ENCODE measurements at places on chromosomes 4 and X.

DNA sequence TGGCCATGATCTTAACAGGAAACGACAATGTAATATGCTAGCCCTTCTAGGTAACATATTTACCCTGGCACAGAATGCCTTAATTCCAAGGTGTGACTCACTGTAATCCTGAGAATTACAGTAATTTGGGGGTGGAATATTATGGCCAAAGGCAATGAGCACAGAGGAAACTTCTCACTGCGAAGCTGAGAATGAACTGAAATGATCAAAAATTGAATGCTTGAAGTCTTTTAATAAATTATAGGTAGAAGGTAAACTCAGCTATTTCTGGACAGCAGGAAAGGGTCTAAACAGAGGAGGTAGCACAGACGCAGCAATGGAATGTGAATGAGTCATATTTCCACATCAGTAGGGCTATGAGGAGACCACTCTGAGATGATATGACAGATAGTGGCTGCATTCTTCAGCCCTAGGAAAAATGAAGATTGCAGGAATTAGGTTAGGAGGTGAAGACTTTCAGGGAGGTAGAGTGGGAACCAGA lies 312.6 kb downstream of the PACRGL start:
- DNase-seq: no peak

DNA sequence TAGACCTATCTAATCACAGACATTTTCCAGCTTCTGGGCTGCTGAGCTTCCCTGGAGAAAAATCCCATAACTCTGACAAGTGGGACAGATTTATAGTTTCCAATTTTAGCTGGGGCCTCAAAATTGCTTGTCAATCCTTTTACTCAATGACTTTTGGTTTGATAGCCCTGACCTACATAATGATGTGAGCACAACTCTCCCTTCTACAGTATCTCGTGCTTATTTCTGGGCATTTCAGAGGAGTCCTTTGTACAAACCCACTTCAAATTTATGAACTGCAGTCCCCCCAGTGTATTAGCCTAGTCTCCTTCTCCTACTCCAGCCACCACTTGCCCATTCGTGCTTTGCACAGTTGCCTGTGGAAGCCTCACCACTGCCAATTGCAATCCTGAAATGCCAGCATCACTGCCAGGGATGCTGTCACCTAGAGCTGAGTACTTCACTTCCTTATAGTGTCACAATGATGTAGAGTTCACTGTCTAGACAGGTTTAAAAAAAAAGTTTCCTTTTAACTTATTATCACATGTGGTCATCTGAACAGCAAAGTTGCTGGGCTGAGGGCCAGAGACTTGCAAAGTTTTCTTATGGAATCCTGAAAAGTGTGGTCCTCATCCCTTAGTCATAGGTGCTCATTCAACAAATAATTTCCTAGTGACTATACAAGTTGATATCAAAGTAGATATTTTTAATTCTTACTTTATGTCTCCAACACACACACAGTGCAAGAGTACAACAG lies 21.2 kb downstream of the TRAM1L1 start:
- DNase-seq: no peak

DNA sequence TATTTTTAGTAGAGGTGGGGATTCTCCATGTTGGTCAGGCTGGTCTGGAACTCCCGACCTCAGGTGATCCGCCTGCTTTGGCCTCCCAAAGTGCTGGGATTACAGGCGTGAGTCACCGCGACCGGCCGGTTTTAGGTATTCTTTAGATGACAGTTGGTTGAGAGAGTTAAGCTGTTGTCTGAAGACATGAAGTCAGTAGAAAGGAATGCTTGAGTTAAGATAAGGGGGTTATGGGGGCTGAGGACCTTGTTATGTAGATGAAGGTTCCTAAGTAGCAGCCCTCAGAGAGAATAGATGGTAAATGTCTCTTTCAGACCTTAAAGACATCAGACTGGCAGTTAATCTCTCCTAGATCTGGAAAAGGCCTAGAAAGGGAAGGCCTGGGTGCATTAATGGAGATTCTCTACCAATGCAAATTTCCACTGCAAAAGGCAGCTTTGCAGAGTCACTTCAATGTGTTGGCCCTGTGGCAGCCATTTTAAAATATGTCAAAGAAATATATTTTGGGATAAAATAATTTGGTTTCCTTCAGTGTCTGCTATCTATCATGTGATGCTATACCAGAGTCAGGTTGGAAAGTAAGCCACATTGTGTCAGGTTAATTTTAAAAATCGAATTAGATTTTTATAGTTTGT lies 6.4 kb upstream of the ZNF674 start:
- no peak for DNase-seq

DNA sequence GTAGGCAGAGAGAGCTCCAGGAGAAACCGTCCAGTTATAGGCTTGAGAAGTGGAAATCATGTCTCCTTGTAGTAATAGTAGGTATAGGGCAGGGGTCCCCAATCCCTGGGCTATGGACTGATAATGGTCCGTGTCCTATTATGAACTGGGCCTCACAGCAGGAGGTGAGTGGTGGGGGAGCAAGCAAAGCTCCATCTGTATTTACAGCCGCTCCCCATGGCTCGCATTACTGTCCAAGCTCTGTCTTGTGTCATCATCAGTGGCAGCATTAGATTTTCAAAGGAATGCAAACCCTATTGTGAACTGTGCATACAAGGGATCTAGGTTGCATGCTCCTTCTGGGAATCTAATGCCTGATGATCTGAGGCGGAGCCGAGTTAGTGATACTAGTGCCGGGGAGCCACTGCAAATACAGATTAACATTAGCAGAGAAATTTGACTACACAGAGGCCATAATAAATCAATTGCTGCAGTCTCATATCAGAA lies 67.6 kb downstream of the MRPL1 start:
- DNase-seq: no peak

GRCh38 chr4:33536898-33537297 lies 2707.4 kb downstream of the ARAP2 start:
- DNase-seq: no peak

GRCh38 chr4:71583971-71584370 lies 199.9 kb downstream of the GC start:
- DNase-seq: no peak

DNA sequence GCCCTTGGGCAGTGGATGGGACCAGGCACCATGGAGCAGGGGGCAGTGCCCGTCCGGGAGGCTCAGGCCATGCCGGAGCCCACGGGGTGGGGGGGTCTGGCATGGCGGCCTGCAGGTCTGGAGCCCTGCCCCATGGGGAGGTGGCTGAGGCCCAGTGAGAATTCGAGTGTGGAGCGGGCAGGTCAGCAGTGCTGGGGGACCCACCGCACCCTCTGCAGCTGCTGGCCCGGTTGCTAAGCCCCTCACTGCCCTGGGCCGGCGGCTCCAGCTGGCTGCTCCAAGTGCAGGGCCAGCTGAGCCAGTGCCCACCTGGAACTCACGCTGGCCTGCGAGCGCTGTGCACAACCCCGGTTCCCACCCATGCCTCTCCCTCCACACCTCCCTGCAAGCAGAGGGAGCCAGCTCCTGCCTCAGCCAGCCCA lies 1157.9 kb upstream of the ADGRL3 start:
- DNase-seq: no peak

DNA sequence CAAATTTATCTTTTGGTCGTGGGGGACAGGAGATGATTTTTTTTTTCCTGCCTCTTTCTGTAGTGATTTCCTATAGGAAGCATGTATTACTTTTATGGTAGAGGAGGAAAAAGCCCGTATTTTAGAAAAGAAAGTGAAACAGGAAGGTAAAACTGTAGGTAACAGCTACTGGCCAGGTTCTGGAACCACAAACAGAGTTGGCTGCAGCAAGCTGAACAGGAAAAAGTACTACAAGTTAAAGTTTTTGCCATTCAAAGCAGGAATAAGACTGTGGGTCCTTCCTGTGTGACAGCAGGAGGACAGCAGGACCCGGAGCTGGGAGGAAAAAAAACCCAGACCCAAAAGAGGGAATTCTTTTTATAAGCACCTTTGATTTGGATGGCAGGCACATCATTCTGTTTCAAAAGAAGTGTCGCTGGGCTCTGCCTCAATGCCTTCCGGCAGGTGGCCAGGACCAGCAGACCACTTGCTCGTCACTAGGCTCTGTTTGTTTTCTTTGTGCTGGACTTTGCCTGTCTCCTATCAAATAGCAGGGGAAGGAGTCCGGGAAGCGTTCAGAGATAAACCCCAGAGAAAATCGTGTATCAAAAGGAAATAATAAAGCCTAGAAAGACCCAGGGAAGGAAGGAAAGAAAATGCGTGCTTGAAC lies 277.9 kb downstream of the ADGRA3 start:
- DNase-seq: no peak

DNA sequence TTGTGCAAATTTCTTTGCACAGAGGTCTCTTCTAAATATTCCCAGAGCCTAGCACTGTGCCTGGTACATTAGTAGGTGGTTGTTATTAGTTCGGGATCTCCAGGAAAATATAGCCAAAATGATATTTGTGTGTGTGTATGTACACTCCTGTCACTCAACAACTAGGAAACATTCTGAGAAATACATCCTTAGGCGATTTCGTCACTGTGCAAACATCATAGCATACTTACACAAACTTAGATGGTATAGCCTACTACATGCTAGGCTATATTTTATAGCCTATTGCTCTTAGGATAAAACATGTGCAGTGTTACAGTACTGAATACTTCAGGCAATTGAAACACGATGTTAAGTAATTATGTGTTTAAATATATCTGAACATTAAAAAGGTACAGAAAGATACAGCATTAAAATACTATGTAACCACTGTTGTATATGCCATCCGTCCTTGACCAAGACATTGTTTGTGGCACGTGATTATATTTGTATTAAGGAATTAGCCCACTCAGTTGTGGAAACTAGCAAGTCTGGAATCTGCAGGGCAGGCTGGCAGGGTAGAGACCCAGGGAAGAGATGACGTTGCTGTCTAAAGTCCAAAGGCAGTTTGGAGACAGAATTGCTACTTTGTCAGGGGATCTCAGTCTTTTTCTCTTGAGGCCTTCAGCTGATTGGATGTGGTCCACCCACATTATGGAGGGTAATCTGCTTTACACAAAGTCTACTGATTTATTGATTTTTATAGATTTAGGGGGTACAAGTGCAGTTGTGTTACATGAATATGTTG lies 106.9 kb downstream of the COL4A6 start:
- no peak for DNase-seq

DNA sequence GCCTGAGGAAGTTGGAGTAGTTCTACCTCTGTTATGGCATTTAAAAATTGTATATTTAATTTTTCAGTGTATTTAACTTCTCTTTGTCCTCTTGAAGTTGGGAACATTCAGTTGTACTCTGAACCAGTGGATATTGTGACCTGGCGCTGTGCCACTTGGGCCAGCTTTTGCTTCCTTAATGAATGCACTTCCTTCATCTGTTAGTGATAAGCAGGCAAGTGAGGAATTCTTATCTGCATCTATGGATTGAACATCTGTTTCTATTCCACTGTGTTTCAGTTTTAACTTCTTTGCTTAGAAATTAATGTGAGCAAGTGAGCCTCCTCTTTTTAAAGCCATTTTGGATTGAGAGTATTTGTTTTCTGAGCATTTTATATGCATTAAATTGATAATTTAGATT lies 128.3 kb downstream of the UCHL1 start:
- no peak for DNase-seq

GRCh38 chrX:45134315-45134731 lies 66.4 kb downstream of the DIPK2B start:
- no peak for DNase-seq

DNA sequence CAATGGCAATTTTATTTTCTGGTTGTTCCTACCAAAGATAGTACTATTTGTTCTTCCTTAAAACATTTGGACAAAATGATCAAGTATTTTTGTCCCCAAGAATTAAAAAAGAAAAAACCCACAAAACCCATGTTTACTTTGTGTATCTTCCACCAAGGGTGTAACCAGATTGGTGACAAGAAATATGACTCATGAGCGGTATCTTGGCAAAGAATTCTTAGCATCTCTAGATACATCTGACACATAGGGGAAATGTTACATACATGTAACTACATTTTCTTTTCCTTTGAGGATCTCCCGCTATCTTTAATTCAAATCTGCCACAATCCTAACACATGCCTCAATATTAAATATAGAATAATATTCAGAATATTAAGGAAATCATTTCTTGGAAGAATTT lies 78.7 kb downstream of the WDFY3 start:
- DNase-seq: no peak

DNA sequence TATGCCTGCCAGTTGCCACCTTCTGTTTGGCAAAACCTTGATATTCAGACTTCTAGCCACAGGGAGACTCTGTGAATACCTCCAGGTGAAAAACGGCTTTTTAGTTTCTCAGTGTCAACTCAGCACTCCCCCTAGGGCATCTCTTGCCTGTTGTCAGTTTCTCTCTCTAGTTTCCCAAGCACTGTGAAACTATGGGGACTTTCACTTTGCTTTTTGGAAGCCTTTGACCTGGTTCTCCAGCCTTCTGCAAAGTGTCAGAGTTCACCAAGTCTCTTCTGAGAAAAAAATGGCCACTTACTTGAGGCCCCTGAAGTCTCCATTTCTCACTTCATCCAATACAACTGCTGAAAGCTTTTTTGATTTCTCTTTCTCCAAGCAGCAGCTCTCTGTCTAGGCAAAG lies 521.5 kb downstream of the INPP4B start:
- DNase-seq: no peak

- no peak for DNase-seq
Measured at GRCh38 chrX:9482837-9483236, 18.0 kb downstream of the TBL1X start.

DNA sequence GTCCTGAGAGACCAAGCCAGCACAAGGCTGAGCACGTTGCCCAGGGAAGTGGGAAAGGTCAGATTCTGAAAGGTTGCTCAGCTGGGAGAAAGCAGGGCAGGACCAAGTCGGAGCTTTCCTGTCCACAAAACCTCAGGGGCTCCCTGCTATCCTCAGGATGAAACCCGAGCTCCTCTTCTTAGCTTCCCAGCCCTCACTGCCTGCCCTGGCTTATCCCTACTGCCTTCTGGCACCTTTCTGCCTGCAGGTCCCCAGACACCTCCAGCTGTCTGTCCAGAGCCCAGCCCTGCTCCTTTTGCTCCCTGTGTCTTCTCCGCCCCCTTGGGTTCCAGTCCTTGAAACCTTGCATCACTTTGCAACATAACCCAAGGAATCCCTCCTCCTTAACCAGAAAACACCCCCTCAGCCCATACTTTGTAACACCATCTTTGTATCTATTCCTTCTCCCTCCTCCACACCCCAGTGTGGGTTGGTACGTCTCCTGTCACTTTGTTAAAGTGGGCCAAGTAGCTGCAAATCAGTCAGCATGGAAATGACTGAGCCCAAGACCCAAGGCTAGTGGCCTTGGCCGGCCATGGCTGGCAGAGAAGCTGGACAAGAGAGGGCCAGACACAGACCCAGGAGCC lies 20.0 kb upstream of the PRRG3 start:
- DNase-seq: no peak

- no peak for DNase-seq
Measured at GRCh38 chrX:54492340-54492739, 3.7 kb downstream of the FGD1 start.

Measured in stimulated activated CD4-positive, alpha-beta T cell treated with anti-CD3 and anti-CD28 coated beads, Interleukin-1b, Interleukin-23, amount 100 ng/mL, for 4 hours (primary cell).